ENCODE measurements at places on chromosomes 5 and 9.
A peak's percentile ranks its signal among the peaks of the same experiment; 100 is the strongest.

DNA sequence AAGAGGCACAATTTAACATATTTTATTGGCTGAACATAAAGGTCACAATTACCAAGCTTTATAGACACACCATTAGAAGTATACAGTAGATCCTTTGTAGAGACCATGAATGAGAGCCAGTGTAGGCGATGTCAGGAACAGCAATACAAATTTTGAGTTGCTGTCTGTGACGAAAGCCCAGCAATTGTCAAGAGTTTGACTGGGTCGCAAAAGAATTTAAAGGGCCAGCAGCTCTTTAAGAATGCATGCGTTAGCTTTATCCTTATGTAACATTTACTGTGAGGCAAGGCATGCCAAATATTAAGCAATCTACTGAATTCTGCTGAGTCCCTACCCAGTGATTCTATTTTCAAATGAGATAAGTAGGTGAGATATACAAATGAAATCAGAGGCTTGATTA is 236.9 kb downstream of the ARRDC3 start:
- no peak for DNase-seq

DNA sequence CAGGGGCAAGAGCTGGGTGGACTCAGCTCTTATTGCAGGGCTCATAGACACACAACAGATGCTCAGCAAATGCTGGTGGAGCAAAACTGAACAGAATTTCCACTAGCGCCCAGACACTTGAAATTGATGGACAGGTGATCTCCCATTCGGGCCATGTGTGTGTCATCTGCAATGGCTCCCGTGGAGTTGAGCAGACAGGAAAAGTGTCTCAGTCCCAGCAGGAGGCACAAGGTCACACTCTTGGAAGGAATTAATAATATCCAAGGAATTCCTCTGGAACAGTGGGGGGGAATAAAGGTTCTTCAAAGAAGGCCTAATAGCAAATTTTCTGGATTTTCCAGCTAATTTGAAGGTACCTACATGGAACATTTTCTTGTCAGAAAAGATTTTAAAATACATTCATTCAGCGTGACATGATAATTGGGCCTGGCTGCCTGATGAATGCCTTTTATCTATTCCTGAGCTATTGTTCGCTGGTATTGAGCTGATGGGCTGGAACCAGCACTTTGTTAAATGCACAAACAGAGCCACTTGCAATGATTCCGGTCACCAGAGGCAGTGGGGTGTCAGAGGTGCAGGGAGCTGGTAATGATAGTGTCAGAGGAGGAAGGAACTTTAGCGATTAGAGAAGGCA is 31.5 kb upstream of the ALDH1B1 start:
- DNase-seq, result no peak

DNA sequence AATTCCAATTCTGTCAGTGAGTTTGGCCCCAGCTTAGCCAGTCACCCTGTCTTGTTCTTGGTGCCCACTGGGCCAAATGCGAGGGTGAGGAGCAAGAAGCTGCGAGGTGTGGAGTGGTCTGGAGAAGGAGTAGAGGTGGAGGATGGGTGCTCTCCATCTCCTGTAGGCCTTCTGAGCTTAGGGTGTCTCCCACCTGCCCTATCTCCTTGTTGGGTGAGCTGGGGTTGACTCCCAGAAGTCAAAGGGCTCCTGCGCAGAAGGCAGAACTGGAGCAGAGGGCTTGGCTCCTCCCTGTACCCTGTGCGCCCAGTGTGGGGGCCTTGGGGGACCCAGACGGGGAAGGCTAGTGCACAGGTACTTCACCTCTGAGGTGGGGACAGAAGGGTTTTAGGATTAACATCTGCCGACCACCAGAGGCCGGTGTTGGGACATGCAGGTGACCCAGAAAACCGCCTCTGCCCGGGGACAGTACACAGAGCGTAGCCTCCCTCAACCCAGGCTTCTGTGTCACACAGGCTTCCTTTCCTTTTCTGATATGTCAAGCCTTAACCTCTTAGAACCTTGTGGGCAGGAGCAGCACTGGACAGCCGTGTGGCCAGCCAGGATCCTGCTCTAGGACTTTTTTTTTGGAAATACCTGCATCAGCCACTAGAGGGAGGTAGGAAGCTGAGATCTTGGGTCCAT is 16.9 kb downstream of the IL5 start:
- peak; percentile 63 for DNase-seq

- DNase-seq, result no peak
These were observed 1242.9 kb upstream of the CDH6 start for GRCh38 chr5:29950416-29951145.

- peak; percentile 2 for DNase-seq
These were observed 138.0 kb upstream of the GHR start for GRCh38 chr5:42285230-42285629.

DNA sequence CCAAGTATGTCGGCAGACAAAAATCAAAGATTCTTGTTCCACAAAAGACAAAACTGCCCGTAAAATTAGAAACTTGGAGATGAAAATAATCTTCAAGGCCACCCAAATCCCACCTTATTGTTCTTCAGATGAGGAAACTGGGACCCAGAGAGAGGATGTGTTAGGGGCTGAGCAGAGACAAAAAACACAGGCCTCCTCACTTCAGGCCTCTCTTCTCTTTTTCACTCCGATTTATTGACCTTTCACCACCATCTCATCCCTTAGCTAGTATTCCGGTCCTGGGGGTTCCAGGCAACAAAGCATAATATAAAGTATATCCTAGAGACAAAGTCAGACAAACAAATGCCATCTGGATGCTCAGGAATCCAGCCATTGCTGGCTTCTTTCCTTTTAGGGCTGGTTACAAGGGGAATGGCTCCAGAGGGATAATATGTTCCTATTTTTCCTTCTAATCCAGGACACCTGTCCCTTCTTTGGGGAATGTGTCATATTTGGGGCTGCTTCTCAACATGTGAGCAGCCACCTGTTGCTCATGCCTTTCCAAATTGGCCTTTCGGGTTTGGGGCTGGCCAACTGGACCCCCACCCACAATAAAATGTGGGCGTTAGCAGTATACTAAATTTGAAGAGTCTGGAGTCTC is 42.2 kb upstream of the AFAP1L1 start:
- no peak for DNase-seq

GRCh38 chr5:53445569-53445968 is 34.9 kb upstream of the FST start:
- no peak for DNase-seq

GRCh38 chr5:168925160-168925559 is 346.0 kb upstream of the PANK3 start:
- no peak for DNase-seq

GRCh38 chr5:124655921-124656511 is 90.4 kb downstream of the ZNF608 start:
- no peak for DNase-seq

DNA sequence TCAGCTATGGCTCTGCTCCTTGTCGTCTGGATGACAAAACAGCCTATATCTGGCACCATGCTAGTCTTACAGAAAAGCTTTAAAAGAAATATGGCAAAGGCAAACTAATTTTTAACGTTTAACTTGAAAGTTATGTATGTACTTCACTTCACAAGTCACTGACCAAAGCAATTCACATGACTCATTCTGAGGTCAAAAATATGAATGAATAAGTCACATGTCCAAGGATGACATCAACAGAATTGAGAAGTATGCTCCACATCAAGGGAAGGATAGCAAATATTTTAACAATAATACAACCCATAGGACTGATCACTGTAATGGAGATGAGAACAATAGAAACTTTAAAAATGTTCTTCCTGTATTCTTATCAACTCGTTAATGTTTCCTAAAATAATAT is 1072.6 kb upstream of the NUDT12 start:
- DNase-seq, result no peak

GRCh38 chr9:109245310-109245897 is 75.5 kb downstream of the EPB41L4B start:
- DNase-seq, result no peak

GRCh38 chr5:33231935-33232334 is 208.8 kb upstream of the TARS1 start:
- DNase-seq, result no peak

DNA sequence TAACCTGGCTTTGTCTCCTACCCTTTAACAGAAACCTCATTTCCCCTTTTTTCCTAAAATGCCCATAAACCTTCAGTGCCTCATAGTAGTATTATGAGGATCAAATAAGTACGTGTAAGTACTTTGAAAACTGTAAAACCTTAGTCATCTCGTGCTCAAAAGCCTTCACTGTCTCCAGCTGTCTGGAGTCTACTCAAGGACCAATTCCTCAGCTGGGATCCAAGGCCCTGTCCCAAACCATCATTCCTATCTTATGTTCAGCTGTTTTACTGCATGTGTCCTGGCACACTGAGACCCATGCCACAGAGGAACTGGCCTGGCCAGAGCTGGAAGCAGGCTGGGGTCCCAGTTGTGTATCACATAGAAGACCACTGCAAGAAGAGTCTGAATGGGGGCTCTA is 15.9 kb downstream of the ADAMTSL1 start:
- DNase-seq, result no peak

DNA sequence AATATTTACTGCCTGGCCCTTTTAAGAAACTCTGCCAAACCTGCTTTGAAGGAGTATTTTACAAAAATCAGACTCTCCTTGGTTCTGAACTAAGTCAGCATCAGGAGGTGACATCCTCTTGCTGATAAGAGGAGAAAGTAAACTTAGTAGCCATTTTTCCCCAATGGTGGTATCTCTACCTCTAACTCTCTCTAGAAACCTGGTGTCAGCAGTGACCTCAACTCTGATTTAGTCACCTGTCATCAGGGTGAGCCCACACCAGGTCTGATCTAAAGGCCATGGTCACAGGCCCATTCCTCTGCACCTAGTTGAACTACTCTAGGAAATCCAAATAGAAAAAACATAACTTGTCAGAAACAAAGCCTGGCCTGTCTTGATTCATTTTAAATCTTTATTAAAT is 4.2 kb downstream of the CARNMT1 start:
- DNase-seq, result no peak

DNA sequence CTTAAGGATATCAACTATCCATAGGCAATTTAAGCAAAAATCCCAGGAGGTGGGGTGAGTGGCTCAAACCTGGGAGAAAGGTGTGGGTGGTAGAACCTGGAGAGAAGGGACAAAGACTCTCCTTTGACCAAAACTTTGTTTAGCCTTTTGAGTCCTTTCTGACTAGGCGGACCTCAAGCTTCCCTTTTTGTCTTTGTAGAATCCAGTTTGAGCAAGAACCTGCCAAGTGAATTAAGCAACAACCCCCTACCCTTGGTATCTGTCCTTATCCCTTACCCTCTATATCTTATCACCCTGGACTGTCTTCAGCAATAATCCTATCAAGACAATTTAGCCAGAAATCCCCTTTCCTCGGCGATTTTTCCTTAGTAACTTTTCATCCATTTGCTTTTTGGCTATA is 53.5 kb upstream of the SLC28A3 start:
- DNase-seq, result no peak

- DNase-seq, result no peak
These were observed 138.7 kb upstream of the SLC24A2 start for GRCh38 chr9:19927560-19927959.

GRCh38 chr5:72604111-72604797 is 97.0 kb upstream of the ZNF366 start:
- no peak for DNase-seq

GRCh38 chr5:146902471-146902870 is 23.9 kb upstream of the PPP2R2B start:
- DNase-seq, result no peak

- DNase-seq, result no peak
These were observed 36.2 kb downstream of the KIF4B start for GRCh38 chr5:155049569-155050383.

DNA sequence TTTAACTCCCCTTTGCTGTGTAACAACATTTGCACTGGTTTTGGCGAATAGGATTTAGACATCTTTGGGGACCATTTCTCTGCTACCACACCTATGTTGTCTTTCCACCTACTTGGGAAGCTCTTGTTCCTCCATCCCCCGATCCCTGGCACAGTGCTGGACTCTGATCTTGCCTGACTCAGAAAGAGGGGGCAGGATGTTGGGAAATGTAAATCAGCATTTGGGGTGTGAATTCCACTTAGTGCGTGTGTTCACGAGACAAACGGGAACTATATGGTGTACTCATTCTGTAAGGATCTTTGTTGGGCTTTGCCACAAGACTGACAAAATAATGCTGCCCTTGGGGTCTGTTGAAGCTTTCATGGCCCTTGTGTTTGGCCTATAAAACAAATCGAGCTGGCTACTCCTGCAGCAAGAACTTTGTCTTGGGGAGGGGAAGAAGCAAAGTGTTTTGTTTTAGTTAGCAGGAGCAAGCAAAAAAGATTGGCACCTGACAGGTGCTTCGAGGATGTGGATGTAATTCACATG is 18.5 kb downstream of the TMEM268 start:
- DNase-seq, result no peak

- DNase-seq, result no peak
These were observed 156.0 kb downstream of the SEC61B start for GRCh38 chr9:99377790-99378775.

- no peak for DNase-seq
These were observed 445.0 kb upstream of the SMC2 start for GRCh38 chr9:103649086-103649485.

GRCh38 chr5:6873359-6873758 is 160.1 kb downstream of the TENT4A start:
- DNase-seq, result no peak

DNA sequence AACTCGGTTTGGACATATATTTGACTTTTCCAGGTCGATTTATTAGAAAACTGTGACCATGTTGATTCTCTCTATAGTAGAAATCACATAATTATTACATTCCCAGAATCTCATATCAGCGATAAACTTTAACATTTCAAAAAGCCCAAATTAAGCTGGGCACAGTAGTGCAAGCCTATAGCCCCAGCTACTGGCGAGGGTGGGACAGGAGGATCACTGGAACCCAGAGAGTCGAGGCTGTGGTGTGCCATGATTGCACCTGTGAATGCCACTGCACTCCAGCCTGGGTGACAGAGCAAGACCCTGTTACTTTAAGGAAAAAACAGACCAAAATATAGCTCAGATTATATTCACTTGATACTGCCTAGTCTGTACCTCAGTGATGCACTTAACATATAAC is 128.9 kb downstream of the CPLANE1 start:
- DNase-seq, result no peak

DNA sequence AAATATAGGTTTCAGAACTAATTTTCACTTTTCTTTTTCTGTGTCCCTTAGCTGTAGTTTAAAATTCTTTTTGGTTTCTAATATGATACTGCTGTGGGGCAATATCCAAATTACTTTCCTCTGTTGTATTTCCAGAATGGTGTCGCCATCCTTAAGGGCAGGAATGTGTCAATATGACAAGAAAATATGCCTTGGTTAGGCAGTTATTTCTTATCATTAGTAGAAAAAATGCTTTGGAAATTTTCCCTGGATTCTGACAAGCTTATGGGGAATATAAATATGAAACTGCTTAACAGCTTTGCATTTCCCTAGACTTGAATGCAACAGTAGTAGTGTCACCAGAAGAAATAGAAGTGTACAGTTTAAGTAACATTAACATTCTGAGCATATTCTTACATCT is 29.4 kb downstream of the ANKRD34B start:
- DNase-seq, result no peak

DNA sequence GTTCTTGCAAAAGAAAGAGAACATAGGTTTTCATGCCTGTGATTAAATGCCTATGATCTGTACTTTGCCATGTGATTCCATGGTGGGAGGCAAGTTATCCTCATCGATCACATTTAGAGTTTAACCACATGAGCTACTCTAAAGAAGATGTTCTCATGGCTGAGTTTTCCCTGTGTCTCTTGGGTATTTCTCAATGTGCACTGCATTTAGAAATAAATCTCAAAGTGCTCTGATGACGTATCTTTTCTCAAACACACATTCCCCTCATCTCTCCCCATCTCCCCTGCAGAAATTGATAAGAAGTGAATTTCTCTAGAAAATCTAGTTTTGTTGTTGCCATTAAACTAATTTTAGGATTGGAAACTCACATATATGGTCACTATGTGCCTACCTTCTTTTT is 282.2 kb downstream of the SEMA5A start:
- no peak for DNase-seq

Measured in midbrain (tissue), 1 donor.